ENCODE measurements at places on chromosomes 3 and 15. TPM values are rescaled to one million over a fixed set of nuclear protein-coding genes. Genes with fewer than 3 reads are reported as not detected.

The HESX1 gene
- not detected for total RNA-seq

GRCh38 chr15:85495096-85495495 lies 114.7 kb downstream of the AKAP13 start:
- no peak for DNase-seq

DNA sequence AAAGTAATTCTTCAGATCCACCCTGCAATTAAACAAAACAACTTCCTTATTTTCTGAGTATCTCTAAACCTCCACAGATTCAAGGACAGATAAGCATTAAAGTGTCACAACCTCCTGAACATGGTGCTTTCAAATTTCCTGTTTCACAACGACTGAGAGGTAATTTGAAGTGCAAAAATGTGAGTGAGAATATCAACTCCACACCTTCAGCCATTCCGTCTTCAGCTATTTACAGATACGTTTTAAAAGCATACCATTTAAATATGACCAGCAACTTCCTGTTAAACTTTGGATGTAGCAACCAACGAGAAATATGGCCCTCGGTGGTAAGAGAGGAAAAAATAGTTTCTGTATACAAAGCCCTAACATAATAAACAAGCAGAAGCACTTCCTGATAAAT lies 32.1 kb upstream of the PCSK6 start:
- DNase-seq = no peak

DNA sequence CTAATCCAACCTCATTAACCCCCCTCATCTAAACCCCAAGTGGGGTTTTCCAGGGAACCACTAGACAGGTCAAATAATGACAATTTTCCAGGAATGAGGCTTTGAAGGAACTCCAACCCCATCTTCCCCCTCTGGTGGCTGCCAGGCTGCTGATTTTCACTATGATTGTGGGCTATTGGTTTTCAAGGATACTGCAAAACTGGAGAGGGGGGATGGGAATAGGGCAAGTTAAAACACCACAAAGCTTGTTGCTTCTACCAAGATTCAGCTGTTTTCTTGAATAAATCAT lies 10.4 kb upstream of the ZNF662 start:
- DNase-seq = no peak

GRCh38 chr3:46959161-46959511 lies 17.4 kb downstream of the CCDC12 start:
- DNase-seq = no peak

DNA sequence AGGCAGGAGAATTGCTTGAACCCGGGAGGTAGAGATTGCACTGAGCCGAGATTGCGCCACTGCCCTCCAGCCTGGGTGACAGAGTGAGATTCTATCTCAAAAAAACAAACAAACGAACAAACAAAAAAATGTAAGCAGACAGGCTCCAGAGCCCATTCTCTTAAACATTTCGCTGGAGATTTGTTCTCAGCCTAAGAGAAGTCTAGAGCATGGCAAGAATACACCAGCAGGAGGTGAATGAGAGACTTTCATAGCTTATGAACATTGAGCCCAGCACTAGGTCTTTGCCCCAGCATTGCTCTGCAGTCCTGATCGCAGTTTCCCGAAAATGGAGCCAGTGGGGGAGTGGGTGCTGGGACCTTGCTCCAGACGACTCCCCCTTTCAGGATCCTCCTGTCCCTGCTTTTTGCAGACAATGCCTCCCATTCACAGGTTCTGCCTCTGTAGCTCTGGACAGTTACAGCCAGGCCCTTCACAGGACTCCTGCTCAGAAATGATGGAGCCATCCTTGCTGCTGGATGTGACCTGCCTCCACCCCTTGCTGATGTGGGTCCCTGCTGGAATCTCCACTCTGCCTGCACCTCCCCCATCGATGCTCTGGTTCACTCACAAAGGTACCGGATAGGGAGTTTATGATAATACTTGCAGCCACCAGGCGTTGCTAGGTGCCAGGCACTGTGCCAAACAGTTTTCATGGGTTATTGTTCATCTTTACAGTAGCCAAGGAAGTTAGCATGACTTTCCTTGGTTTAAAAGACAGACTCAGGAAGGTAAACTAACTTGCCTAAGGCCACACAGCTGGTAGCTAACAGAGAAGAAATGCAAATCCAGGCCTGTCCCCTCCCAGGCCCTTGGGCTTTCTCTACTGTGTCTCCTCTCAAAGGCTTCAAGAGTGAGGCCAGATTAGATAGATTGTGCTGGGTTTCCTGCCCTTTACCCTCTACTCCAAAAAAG lies 329.7 kb upstream of the TLE3 start:
- no peak for DNase-seq

DNA sequence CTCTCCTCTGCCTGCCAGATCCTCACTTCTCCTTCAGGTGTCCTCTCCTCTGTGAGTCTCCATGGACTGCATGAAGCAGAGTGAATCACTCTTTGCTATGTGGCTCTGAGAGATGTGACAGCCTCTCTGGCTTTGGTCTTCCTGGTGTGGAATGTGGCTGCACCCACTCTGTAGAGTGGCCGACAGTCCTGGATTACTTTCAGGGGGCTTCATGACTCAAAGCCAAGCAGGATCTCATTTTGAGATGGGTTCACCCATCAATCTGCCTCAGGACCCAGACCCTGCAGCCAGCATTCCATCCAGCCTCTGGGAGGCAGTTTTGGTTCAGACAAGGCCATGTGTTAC lies 221.9 kb upstream of the LYSMD4 start:
- no peak for DNase-seq

- DNase-seq = no peak
Observed at GRCh38 chr3:124249038-124249437, 257.1 kb upstream of the ROPN1 start.

DNA sequence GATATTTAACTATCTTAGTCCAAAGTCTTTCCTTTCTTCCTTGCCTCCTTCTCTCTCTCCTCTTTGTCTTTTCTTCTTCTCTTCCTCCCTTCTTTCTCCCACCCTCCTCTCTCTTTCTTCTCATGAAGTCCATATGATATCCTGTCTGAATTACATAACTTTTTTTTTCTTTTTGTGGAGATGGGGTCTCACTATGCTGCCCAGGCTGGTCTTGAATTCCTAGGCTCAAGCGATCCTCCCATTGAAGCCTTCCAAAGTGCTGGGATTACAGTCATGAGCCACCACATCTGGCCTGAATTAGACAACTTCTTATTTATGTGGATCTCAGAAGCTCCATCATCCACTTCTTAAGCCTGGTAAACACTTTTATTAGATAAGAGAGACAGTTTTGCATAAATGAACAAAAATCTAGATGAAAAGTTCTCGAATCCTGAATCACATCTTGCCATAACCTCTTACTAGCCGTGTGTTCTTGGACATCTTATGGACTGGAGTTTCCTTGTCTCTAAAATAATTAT lies 206.5 kb downstream of the LPP start:
- no peak for DNase-seq

DNA sequence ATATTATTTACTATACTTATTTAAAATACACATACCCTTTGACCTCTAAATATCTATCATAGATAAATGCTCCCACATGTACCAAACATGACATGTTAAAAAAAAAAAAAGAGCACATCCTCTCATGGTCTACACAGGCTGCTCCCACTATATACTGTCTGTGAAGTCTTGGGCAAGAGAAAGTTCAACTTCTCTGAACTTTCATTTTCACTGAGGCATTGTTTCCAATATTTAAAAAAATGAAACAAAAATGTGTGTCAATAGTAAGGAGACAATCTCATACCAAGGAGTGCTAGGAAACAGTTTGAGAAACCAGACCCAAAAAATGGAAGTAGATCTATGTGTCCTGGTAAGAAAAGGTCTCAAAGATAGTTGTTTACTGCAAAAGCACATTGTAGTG lies 29.3 kb downstream of the SLC4A7 start:
- DNase-seq = no peak

GRCh38 chr15:70508561-70509281 lies 254.6 kb downstream of the UACA start:
- DNase-seq = no peak

- no peak for DNase-seq
Observed at GRCh38 chr3:7669641-7670040, 808.7 kb downstream of the GRM7 start.

All from esophagus squamous epithelium (tissue), 5 donors.